ENCODE measurements at places on chromosomes 16 and 17. TPM values are rescaled to one million over a fixed set of nuclear protein-coding genes. Genes with fewer than 3 reads are reported as not detected.

- no peak overlapping the region for H3K4me3 ChIP-seq
- H3K27ac ChIP-seq: no peak overlapping the region
- no peaks in the 10 kb centered on the region for H3K36me3 ChIP-seq
- DNase-seq: no peak
- no peaks in the 10 kb centered on the region for H3K27me3 ChIP-seq
Observed at GRCh38 chr16:85360323-85361277, 248.3 kb upstream of the CIBAR2 start.

DNA sequence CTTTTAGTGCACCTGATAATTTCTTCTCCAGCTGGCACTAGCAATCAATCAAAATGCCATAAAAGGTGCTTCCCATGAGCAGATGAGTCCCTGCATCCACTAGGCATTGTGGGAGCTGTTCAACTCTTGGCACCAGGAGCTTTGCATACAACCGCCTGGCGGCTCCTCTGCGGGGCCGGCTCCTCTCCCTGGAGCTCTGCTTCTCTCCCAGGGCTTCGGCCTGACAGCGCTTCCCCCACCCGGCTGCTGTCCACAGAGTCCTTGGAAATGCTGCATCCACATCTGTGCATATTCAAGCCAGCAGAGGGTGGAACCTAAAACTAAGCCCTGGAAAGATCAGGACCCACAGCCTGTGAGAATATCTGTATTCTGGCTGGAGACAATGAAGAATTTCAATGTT, 62.9 kb downstream of the LMF1 start:
- no peaks in the 10 kb centered on the region for H3K4me1 ChIP-seq
- DNase-seq: no peak
- no peaks in the 10 kb centered on the region for H3K27me3 ChIP-seq
- H3K27ac ChIP-seq: no peak overlapping the region
- peaks cover 67% of the 10 kb centered on the region for H3K36me3 ChIP-seq

DNA sequence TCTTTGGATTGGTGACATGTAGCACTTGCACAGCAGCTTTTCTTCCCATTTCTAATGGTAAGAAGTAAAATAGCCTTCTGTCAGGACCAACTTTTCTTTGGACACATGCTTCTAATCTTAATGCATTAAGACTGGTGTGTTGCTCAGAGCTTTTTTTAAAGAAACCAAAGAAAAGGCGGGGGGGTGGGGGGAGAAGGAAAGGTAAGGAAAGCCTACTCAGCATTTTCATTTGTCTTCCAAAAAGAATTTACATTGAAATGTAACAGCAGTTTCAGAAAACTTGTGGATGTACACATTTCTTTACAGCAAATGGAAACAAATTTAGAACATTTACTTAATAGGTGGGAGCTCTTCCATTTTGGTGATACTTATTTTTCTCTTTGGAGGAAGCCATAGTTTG, 49.6 kb downstream of the NLK start:
- H3K36me3 ChIP-seq: no peaks in the 10 kb centered on the region
- DNase-seq: no peak
- no peak overlapping the region for H3K4me3 ChIP-seq
- H3K27me3 ChIP-seq: no peaks in the 10 kb centered on the region
- H3K4me1 ChIP-seq: peaks cover 12% of the 10 kb centered on the region
- H3K27ac ChIP-seq: no peak overlapping the region

DNA sequence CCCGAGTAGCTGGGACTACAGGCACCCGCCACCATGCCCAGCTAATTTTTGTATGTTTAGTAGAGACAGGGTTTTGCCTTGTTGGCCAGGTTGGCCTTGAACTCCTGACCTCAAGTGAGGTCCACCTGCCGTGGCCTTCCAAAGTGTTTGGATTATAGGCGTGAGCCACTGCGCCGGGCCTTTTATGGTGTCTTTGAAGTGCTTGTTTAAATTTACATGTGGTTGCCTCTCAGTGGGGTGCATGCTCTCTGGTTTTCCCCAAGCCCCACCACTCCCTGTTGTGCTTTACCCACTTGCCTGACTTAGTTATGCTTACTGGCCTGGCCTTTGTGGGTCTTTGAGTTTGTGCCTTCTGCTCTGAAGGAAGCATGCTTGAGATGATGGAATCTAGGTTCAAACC, 132.0 kb downstream of the PRKCB start:
- H3K36me3 ChIP-seq: peaks cover 21% of the 10 kb centered on the region
- peaks cover 65% of the 10 kb centered on the region for H3K4me1 ChIP-seq
- no peaks in the 10 kb centered on the region for H3K27me3 ChIP-seq
- DNase-seq: no peak
- H3K27ac ChIP-seq: no peak overlapping the region
- no peak overlapping the region for H3K4me3 ChIP-seq

Gene UTS2R
- 0.60 TPM for total RNA-seq

DNA sequence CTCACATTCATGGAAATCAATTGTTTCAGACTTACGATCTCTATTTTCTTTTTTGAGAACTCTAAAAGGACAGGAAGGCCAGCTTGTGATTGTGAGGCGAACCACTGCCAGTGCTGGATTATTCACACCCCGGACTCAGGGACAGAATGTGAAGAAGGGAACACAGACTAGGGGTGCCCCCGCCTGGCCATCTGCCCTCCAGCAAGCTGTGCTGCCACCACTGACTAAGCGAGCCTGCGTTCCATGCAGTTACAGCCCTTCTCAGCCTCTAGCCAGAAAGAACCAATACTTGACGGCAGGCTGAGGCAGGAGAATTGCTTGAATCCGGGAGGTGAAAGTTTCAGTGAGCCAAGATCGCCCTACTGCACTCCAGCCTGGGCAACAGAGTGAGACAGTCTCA, 2.8 kb downstream of the HAGH start:
- H3K36me3 ChIP-seq: no peaks in the 10 kb centered on the region
- H3K27me3 ChIP-seq: no peaks in the 10 kb centered on the region
- DNase-seq: no peak
- no peak overlapping the region for H3K4me3 ChIP-seq

DNA sequence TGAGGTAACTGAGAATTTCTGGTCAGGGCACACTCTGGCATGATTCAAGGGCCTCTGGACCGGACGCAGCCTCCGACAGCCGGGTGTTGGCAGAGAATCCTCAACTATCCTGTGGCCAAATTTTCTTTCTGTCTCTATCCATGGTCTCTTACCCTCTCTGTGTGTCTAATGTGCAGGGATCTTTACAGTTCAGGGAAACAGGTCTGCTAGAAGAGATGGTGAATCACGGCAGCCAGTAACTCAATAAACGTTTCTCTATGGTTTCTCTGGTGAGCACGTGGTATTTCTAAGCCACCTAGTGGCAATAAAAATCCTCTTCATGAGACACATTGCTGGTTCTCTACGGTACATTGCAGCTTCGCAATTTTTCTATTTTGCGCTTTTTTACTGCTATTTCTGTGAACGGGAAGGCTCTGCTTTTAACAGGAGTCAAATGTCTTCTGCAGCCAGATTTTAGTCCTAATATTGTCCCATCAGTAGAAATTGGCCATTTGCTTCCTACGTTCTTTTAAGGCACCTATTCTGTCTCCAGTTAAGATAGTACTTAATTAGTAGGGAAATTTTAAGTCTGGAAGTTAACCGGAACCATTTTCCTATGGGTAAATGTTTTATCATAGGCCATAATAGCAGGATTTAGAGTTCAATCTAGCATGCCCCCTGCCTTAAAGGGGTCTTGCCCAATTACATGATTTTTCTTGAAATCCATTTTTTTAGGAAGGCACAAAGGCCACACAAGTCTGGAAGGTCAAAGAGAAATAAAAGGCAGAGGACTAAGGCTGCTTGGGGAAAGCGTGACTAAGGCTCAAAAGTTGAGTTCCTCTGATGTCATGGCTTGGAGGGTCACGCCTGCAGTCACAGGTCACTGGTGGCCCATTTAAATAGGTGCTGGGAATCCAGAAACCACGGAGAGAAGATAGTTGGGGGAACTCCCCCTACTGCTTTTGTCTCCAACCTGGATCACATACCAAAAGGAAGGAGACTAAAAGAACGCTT, 31.5 kb downstream of the QPRT start:
- no peak overlapping the region for H3K27ac ChIP-seq
- H3K36me3 ChIP-seq: no peaks in the 10 kb centered on the region
- H3K4me3 ChIP-seq: no peak overlapping the region
- no peaks in the 10 kb centered on the region for H3K27me3 ChIP-seq

Gene RMI2
- total RNA-seq: 3.2 TPM

Gene SPATA22
- total RNA-seq: not detected

DNA sequence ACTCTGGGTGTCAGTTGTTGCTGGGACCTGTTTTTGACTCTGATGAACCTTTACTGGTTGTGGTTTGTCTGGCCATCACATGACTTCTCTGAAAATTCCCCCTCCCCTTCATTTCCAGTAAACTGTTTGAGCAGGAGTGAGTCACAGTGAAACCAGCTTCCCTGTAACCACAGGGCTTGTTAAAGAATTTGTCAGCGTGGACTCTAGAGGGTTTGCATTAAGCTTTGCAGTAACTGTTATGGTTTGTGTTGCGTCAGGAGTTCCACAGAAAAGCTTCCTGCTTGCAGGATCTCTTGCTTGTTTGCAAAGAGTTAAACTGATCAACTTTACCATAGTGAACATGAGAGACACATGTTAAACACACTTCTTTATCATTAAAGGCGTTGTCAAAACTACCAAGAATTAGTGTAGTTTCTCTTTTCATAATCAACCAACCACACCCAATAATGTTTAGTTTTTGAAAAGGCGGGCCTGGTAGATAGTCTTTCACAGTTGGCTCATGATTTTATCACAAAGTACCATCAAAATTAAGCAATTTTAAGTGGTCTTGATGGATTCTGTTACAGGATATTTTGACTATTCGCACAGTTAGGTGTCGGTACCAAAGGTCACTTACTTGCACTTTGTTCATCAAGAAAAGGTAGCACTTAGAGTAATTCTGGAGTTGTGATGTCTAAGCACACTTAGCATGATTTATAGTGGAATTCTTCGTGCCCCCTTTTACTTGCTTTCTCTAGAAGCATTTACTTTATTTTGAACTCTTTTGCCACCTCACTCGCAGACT, 79.3 kb downstream of the VMP1 start:
- peaks cover 92% of the 10 kb centered on the region for H3K4me1 ChIP-seq
- H3K4me3 ChIP-seq: peak overlapping the region; percentile 17
- no peaks in the 10 kb centered on the region for H3K36me3 ChIP-seq
- H3K27me3 ChIP-seq: no peaks in the 10 kb centered on the region
- H3K27ac ChIP-seq: peak overlapping the region; percentile 84
- DNase-seq: no peak

GRCh38 chr16:86679490-86679889, 101.1 kb downstream of the FOXL1 start:
- no peak overlapping the region for H3K4me3 ChIP-seq
- H3K27ac ChIP-seq: no peak overlapping the region
- no peaks in the 10 kb centered on the region for H3K36me3 ChIP-seq

DNA sequence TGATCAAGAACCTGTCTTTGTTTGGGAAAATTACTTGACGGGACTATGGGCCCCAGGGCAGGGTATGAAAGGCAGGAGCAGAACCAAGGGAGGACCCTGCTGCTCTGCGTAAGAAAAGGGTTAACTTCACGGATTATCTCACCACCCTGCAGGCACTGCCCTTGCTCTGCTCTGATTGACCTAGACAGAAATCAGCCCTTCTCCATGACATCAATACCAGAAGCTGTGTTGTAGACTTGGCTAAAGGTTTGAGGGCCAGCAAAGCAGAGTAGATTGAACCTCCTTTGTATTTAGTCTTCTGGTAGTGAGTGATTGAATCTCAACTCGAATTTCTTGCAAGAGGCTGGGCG, 52.9 kb upstream of the ETV4 start:
- DNase-seq: no peak
- no peak overlapping the region for H3K4me3 ChIP-seq
- no peaks in the 10 kb centered on the region for H3K27me3 ChIP-seq
- H3K36me3 ChIP-seq: no peaks in the 10 kb centered on the region
- no peak overlapping the region for H3K27ac ChIP-seq
- no peaks in the 10 kb centered on the region for H3K4me1 ChIP-seq

All from spleen (tissue), 13 donors.